ENCODE measurements at places on chromosomes 7 and 10.

GRCh38 chr7:135930565-135931461, 46.3 kb downstream of the MTPN start:
- DNase-seq: peak; percentile 44

DNA sequence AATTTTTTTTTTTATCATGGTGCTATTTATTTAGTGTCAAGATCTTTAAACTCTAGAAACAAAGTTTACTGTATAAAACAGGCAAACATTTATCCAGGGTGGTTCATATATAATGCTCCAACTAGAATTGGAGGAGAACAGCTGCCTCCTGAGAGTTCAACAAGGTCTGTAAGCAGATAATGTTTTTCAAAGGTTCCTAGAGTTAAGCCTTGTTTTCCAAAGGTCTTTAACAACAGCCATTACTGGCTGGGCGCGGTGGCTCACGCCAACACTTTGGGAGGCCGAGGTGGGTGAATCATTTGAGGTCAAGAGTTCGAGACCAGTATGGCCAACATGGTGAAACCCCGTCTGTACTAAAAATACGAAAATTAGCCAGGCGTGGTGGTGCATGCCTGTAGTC, 316.7 kb downstream of the CCDC3 start:
- DNase-seq: no peak

DNA sequence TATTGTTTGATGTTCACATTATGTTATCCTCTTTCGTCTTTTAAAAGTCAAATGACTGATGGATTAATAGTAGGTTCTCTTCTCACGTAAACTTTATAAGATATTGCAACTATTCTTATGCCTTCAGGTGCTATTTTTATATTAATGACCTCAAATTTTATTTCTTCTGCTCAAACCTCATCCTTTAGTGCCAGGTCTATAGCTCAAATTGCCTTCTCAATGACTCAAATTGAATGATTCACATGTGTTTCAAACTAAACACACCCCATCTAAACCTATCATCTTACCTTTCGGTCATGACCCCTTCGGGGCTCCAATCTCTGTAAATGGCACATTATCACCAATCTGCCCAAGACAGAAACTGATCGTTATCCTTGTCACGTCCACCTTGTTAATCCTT, 22.0 kb upstream of the LIPF start:
- DNase-seq: no peak

DNA sequence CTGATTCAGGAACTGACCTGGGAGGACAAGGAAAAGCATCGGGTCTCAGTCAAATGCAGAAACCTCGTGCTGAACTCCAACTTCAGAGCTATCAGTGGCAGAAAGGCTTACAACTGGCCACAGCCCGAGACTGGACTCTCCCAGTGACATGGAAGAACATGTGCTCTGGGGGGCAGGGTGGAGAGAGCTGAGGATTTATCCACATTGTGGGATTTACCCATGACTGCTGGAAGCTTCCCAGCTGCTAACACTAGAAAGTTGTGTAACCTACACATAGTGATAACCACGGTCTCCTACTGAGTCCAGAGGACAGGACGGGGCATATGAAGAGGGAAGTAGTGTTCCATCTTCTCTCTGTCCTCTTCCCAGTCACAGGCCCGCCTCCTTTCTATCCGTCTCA, 103.4 kb downstream of the ITIH5 start:
- DNase-seq: no peak

- DNase-seq: no peak
Observed at GRCh38 chr10:103154521-103155299, 38.4 kb downstream of the NT5C2 start.

DNA sequence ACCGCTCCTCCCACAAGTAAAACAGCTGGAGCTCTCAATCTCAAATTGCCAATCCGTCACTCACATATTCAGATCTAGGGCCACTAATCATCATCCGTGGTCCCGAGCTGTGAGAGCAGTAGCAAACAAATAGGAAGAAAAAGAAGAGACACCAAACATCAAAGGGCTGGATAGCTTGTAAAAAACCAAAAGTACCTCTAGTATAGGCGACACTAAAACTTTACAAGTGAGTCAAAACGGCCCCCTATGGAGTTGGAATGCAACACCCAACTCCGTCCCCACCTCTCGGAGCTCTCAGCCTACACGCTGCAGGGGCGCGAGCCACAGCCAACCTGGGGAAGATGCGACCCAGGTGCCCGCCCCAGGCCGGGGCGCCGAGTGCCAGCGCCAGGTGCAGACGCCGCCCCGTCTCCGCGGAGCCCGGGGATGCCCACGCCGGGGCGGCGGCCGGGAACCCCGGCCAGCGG, 581 bp downstream of the FAM3C start:
- DNase-seq: no peak

GRCh38 chr7:30971440-30971839, 7.7 kb downstream of the GHRHR start:
- DNase-seq: no peak

GRCh38 chr7:137743021-137743420, 103.8 kb downstream of the DGKI start:
- no peak for DNase-seq

- DNase-seq: no peak
Observed at GRCh38 chr10:111706331-111706730, 477.2 kb downstream of the GPAM start.

DNA sequence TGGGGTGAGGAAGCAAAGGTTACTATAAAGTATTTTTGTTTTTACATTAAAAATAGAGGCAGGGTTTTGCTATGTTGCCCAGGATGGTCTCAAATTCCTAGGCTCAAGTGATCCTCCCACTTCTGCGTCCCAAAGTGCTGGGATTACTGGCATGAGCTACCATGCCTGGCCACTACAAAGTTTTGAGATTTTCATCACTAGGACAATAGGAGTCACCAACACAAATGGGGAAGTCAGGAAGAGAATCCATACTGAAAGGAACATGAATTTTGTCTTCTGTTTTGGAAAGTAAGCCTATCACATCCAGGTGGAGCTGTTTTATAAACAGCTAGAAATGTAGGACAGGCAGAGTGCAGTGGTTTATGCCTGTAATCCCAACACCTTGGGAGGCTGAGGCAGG, 20.0 kb upstream of the CAPZA2 start:
- no peak for DNase-seq

GRCh38 chr10:71705582-71705981, 14.0 kb downstream of the C10orf105 start:
- no peak for DNase-seq

DNA sequence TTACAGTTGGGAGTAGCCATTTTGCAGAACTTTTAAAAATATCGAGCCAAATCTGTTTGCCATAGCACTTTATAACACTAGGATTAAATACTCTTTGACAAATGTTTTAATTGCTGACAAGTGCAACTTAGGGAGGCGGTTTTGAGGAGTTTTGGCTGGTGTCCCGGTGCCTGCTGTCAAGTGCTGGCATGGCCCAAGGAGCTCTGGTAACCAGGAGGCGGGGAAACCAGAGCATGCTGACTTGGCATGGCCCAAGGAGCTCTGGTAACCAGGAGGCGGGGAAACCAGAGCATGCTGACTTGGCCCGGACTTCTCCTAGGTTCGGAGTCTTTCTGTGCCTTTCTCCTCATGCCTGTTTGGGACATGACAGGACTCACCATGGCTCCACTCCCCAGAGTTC, 30.8 kb upstream of the ZNF32 start:
- DNase-seq: no peak

DNA sequence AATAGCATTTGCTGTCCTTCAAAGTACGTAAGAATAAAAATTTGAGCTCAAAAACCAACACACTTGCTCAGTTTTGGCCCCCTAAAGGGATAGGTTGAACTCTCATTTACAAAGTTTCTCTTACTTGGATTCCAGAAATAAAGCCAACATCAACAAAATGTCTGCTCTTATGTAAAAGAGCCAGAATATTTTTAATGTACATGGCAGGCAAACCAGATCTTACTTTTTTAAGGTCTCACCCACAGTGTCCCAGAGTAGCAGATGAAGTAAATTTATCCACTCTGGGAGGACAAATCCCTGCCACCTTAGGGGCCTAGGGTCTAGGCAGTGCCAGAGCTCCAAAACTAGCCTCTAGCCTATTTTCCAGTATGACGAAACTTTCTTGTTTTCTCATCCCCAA, 159.6 kb downstream of the SKAP2 start:
- no peak for DNase-seq

- peak; percentile 37 for DNase-seq
Observed at GRCh38 chr7:30740417-30741181, 11.3 kb upstream of the INMT start.

DNA sequence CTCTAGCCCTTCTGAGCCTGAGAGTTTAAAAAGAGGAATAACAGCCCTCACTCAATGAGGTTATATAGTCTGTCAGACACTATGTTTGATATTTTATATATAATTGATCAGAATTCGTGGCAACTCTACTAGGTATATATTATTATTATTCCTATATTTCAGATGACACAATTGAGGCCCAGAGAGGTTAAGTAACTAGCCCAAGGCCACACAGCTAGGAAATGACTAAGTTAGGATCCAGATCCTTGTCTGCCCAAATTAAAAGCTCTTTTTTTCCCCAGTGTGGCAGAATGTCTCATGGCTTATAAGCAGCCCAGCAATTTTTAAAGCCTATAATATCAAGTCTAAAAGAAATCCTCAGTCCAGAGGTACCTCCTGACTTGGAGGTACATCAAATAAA, 1119.9 kb upstream of the AUTS2 start:
- no peak for DNase-seq

DNA sequence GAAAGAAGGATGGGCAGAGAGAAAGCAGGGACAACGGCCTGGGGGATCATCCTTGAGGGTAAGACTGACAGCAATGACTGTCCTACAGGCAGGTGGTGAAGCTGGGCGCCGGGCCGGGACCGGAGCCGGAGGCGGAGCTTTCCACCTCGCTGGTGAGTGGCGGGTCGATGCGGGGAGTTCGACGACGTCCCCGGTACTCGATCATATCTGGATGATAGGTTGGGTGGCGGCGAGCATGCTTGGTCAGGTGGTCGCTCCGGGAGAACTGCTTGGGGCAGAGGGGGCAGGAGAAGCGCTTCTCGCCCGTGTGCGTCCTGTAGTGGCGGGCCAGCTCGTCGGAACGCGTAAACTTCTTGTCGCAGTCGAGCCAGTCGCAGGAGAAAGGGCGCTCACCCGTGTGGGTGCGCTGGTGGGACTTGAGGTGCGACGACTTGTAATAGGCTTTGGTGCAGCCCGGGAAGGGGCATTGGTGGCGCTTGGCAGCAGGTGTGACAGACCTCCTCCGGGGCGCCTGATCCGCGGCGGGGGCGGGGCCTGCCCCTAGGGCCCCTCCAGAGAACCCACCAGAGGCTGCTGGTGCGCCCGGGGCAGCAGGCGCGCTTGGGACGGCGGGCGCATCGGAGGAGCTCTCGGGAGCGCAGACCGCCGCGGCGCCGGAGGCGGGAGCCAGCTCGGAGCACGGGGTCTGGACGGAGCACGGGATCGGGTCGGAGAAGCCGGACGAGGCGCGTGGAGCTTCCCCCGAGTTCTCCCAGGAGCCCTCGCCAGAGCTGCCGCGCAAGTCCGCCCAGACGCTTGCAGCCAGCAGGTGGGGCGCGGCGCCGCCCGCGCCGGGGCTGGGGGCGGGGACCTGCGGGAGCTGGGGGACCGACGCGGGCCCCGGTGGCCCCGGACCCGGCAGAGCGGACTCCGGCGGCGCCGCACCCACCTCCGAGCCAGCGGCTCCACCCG, 752 bp downstream of the KLF14 start:
- DNase-seq: peak; percentile 25

GRCh38 chr10:89845541-89846280, 144.3 kb downstream of the KIF20B start:
- no peak for DNase-seq

DNA sequence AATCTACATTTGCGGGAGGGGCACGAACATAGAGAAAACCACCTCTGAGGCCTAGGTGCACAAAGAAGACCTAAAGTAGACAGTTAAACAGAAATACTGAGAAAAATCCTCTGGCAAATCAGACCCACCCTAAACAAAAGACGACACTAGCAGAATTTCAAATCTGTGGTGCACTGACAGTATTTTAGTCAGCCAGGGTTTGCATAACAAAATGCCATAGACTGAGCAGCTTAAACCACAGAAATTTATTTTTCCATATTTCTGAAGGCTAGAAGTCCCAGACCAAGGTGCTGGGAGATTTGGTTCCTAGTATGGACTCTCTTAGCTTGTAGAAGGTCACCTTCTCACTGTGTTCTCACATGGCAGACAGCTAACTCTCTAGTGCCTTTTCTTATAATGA, 26.3 kb downstream of the IPMK start:
- DNase-seq: no peak

- DNase-seq: no peak
Observed at GRCh38 chr10:126843299-126843934, 61.8 kb upstream of the DOCK1 start.

DNA sequence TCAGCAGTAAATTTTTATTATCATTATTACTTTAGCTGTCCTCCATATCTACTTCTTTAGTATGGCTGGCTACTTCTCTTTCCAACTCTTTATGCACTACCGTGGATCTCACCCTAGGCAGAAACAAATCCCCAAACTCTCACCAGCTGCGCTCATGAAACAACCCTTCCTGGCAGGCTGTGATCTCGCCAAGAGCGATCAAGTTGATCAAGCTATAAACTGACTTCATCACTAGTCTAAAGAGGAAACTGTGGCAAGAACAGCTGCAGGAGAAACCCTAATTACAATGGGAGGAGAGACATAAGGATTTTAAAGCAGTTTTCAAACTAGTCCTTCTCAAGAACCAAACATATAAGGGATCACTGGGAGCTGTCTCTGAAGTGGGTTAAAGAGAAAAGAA, 160.5 kb upstream of the PRSS58 start:
- no peak for DNase-seq

DNA sequence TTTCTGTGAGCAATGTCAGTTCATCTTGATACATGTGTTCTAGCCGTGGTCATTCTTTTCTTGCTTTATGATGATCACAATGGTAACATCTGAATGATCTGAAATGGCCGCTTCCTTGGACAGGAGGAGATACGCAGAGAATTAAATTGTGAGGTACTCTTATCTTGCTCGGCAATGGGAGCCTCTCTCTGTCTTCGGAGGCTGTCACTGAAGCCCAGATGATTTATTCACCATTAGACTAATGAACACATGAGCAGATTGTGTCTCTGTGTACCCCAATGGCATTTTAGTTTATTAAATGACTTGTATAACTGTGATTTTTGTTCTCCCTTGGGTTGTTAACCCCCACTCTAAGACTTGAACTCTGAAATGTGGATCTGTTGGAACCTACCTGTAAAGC, 38.6 kb downstream of the RBM33 start:
- no peak for DNase-seq

DNA sequence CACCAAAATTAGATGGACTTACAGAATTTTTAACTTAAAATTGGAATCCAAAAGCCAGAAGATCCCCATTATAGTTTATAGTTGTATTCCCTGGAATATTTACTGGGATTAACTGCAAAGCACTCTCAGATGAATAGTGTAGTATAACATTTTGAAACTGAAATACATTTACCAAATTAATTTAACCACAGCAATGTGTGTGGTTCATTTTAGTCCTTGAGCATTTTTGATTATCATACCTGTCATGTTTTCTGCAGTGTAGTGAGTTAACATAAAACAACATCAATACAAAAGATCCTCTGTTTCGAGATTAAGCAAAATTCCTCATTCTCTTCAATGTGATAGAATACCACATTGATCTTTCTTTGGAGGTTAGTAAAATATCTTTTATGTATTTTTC, 3.7 kb downstream of the VIM start:
- no peak for DNase-seq

GRCh38 chr10:24834869-24835268, 111.2 kb upstream of the ARHGAP21 start:
- DNase-seq: no peak

All from CD14-positive monocyte (primary cell).